ENCODE measurements at places on chromosomes 12 and 14. TPM values are rescaled to one million over a fixed set of nuclear protein-coding genes. Genes with fewer than 3 reads are reported as not detected.

GRCh38 chr14:32121536-32121935, 44.4 kb downstream of the ARHGAP5 start:
- no peaks in the 10 kb centered on the region for H3K27me3 ChIP-seq
- no peak overlapping the region for H3K4me3 ChIP-seq
- no peaks in the 10 kb centered on the region for H3K4me1 ChIP-seq
- no peak for DNase-seq

- H3K36me3 ChIP-seq, result no peaks in the 10 kb centered on the region
- H3K4me3 ChIP-seq, result no peak overlapping the region
- H3K27ac ChIP-seq, result peak overlapping the region; percentile 78
- peaks cover 72% of the 10 kb centered on the region for H3K4me1 ChIP-seq
- DNase-seq, result no peak
Observed at GRCh38 chr12:106122004-106122403, 16.8 kb downstream of the NUAK1 start.

DNA sequence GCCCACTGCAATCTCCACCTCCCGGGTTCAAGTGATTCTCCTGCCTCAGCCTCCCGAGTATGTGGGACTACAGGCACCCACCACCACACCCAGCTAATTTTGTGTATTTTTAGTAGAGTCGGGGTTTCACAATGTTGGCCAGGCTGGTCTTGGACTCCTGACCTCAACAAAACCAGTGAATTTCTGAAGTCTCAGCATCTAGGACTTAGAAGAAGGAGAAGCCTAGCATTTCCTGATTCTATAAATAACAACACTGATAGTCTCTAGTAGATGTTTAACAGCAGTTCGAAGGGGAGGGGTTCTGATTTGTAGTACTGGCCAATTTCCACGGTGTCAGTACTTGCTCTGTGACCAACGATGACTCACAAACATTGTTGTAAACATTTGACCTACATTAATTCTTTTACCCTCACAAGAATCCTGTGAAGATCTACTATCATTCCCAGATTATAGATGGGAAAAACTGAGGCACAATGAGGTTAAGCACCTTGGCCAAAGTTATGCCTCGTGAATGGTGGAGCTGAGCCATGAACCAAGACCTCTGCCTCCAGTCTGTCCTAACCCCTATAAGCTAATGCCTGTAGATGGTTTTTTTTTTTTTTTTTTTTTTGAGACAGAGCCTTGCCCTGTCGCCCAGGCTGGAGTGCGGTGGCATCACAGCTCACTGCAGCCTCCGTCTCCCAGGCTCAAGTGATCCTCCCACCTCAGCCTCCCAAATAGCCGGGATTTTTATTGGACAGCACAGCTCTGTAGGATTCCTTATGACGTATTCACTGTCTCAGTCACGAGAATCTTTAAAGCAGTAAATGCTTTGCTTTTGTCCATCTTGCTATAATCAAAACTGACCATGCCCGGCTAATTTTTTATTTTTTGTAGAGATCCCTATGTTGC, 5.2 kb downstream of the P2RX4 start:
- no peaks in the 10 kb centered on the region for H3K36me3 ChIP-seq
- peak overlapping the region; percentile 94 for H3K27ac ChIP-seq
- H3K27me3 ChIP-seq, result no peaks in the 10 kb centered on the region
- peak; percentile 89 for DNase-seq
- H3K4me3 ChIP-seq, result no peak overlapping the region

GRCh38 chr12:93727195-93727811, 50.1 kb downstream of the CRADD start:
- no peak overlapping the region for H3K4me3 ChIP-seq
- no peak for DNase-seq
- no peaks in the 10 kb centered on the region for H3K4me1 ChIP-seq

- no peak for DNase-seq
- H3K36me3 ChIP-seq, result no peaks in the 10 kb centered on the region
- H3K4me3 ChIP-seq, result no peak overlapping the region
- no peaks in the 10 kb centered on the region for H3K27me3 ChIP-seq
Observed at GRCh38 chr14:92568621-92569479, 55.3 kb downstream of the RIN3 start.

GRCh38 chr12:103912069-103912468, 18.1 kb upstream of the HSP90B1 start:
- no peak overlapping the region for H3K4me3 ChIP-seq
- no peak for DNase-seq
- no peak overlapping the region for H3K27ac ChIP-seq
- no peaks in the 10 kb centered on the region for H3K4me1 ChIP-seq
- no peaks in the 10 kb centered on the region for H3K36me3 ChIP-seq

- H3K36me3 ChIP-seq, result no peaks in the 10 kb centered on the region
- DNase-seq, result no peak
- H3K4me3 ChIP-seq, result no peak overlapping the region
- peak overlapping the region; percentile 18 for H3K27ac ChIP-seq
Observed at GRCh38 chr12:15808250-15808649, 19.1 kb upstream of the EPS8 start.

DNA sequence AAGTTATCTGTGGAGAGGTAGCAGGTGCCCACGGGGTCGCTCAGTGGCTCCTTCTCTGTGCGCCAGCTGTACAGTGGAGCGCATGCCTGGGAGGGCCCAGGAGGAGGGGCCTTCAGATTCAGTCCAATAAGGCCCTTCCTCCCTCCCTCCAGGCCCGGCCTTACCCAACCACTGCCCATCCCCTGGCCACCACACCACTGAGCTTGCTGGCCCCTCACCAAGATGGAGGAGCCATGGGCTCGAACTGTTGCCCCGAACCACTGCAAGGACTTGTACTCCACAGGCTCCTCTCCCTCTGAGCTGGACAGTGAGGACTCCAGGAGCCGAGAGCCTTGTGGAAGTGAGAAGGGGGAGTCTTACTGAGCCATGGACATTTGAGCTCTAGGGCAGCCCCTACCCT, 9.8 kb downstream of the ITGA5 start:
- DNase-seq, result no peak
- no peak overlapping the region for H3K4me3 ChIP-seq
- H3K27ac ChIP-seq, result no peak overlapping the region
- H3K27me3 ChIP-seq, result no peaks in the 10 kb centered on the region

GRCh38 chr14:92563359-92563758, 49.8 kb downstream of the RIN3 start:
- no peak for DNase-seq
- H3K27me3 ChIP-seq, result no peaks in the 10 kb centered on the region
- no peaks in the 10 kb centered on the region for H3K36me3 ChIP-seq
- no peaks in the 10 kb centered on the region for H3K4me1 ChIP-seq

GRCh38 chr12:120625557-120626419, 14.6 kb upstream of the CABP1 start:
- H3K27ac ChIP-seq, result no peak overlapping the region
- H3K4me1 ChIP-seq, result no peaks in the 10 kb centered on the region
- DNase-seq, result no peak
- no peaks in the 10 kb centered on the region for H3K36me3 ChIP-seq

- H3K4me3 ChIP-seq, result no peak overlapping the region
- H3K36me3 ChIP-seq, result no peaks in the 10 kb centered on the region
Observed at GRCh38 chr14:103164779-103165178, 41.5 kb downstream of the TNFAIP2 start.

PZP gene
- 0.08 TPM for total RNA-seq

COL2A1 gene
- total RNA-seq, result 32.7 TPM
